NCI-H2081 (cell line): ENCODE measurements at places on chromosomes 7 and 10.

- no peak for DNase-seq
Measured at GRCh38 chr7:155721056-155721455, 76.6 kb downstream of the RBM33 start.

GRCh38 chr10:122549636-122550035 is 10.9 kb upstream of the DMBT1 start:
- DNase-seq: no peak

- DNase-seq: no peak
Measured at GRCh38 chr10:132841615-132841975, 55.6 kb upstream of the NKX6-2 start.

DNA sequence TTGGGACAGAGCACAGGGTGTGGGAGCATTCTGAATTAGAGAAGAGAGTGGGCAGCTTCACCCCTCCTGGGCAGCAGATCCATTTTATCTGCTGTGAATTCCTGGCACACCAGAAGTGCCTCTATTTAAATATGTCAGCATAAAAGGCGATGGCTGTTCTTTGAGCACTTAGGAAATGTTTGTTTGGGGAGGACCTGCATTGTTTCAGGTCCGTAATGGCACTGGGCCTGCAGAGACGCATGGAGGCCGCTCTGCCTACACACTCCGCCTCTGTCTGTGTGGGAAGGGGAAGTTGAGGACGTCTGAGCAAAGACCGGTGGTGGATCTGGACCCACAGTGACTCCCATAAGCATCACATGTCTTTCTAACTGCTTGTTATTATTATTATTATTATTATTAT is 253.2 kb downstream of the CAMK1D start:
- peak; percentile 54 for DNase-seq

GRCh38 chr7:12607134-12607533 is 36.6 kb downstream of the SCIN start:
- peak; percentile 92 for DNase-seq

DNA sequence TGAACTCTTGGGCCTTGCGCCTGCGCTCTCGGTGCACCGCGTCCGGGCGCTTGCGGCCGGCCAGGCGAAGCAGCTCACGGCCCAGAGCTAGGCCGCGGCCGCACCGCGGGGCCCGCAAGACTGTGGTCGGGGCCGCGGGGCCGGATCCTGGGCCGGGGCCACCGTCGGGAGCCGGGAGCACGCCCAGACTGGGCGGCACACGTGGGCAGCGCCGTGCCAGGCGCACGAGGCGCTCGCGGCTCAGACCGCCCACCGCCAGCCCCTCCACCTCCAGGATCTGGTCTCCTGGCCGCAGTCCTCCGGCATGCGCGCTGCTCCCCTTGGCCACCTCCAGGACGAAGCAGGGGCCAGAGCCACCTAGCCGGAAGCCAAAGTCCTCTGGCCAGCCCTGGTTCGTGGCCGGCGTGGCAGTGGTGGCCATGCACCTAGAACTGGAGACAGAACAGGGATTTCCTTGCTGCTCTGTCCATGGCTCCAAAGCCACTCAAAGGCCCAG is at the start of gene GRID2IP:
Gene GRID2IP, minus strand, starts transcription at position 446 of the 496 bp plus-strand sequence. Its CDS starts 25 bp downstream, at position 421.
- no peak for DNase-seq

- DNase-seq: no peak
Measured at GRCh38 chr7:9645756-9646155, 1212.3 kb downstream of the NXPH1 start.

DNA sequence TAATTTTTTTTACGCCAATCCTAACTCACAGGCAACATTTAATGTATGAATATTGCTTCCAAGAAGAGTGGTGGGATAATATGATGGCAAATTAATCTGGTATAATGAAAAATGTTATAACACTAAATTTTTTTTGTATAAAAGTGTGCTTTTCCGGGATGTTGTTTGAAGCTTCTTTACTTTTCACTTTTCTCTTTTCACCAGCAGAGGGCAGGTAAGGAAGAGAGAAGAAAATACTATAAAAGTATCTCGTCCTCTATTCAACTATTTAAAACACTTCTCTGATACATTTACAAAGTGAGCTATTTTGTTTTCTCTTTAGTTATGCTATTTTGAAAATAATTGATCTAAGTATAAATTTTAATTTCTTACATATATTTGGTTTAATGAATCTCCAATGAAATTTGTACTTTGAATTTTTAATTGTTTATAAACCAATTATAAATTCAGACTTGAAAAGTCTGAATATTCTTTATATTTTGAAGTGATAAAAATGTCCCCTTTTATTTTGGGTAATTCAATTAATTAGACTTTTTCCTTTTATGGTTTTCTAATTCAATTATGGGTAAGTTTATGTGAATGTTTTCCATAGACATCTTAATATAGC is 20.7 kb upstream of the CFTR start:
- DNase-seq: no peak

DNA sequence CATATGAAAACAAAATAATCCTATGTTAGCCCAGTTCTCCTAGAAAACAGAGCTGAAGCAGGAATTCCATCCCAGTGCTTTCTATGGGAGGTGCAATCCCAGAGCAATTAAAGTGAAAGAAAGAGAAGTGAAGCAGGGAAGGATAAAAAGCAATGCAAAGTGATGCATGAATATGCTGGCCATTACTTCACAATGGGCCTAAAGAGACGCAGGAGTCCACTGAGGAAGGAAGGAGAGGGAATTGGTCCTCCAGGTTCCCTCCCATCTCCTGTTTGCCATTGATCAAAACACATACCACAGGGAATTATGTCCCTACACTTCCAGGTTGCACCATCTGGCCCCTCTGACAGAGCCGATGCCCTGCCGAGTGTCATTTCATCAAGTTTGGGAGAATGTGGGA is 392.2 kb upstream of the NFE2L3 start:
- no peak for DNase-seq

GRCh38 chr10:1048349-1048731 is 579 bp downstream of the IDI1 start:
- DNase-seq: no peak

- no peak for DNase-seq
Measured at GRCh38 chr10:122854648-122855047, 9.0 kb upstream of the CUZD1 start.

GRCh38 chr7:99667179-99667578 is 12.6 kb downstream of the CYP3A5 start:
- DNase-seq: no peak

- DNase-seq: no peak
Measured at GRCh38 chr10:113663908-113664307, at the start of gene NRAP. Gene NRAP, minus strand, starts transcription at chr10:113664041. Its CDS starts 159 bp downstream, at chr10:113663882.

DNA sequence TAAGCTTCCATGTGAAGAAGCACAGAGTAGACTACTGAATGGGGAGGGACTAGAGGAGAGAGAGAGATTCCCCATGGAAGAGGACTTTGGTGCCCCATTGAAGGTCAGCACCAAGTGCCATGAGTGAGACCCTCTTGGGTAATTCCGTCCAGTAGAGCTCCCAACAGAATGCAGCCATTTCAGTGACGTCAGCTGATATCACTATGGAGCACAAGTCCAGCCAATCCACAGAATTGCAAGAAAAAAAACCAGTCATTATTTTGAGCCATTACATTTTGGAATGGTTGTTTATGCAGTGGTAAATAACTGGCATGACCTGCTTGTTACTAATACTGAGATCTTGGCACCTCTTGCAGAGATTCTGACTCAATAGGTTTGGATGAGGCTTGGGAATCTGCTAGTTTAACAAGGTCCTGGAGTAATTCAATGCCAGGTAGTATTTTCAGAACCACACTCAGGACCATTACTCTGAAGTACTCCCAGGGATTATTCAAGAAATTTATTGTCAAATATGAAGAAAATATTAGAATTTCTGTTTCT is 52.6 kb upstream of the SP8 start:
- no peak for DNase-seq

GRCh38 chr10:125878957-125879835 is 1.9 kb downstream of the DHX32 start:
- no peak for DNase-seq

DNA sequence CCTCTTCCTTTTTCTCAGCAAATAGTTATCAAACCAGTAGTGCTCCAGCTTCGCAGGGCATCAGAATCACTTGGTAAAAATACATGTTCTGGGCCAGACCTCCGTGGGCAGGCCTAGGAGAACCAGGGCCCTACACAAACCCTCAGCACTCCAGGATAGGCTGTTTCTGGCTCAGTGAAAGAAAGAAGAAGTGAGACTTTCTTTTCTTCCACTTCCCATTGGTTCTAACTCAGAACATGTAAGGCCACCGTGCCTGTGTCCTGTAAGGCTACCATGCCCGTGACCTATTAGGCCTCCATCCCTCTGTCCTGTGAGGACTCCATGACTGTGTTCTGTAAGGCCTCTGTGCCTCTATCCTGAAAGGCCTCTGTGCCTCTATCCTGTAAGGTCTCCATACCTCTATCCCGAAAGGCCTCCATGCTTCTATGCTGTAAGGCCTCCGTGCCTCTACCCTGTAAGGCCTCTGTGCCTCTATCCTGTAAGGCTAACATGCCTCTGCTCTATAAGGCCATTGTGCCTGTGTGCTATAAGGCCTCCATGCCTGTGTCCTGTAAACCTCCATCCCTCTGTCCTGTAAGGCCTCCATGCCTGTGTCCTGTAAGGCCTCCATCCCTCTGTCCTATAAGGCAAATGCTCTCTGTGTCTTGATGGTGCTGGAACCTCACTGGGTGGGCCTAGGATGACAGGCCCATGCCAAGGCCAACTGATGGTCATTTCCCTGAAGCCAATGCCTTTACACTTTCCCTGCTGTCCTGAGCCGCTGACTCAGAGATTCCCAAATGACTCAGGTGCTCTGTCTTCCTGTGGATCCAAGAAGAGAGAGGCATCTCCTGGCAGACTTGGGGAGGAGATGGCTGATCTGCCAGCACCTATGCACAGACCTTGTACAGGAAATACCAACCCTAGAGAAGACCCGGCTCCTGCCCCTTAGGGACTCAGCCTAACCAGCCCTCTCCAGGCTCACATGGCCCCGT is 96.6 kb upstream of the CACUL1 start:
- no peak for DNase-seq

GRCh38 chr10:129498680-129499079 is 31.6 kb downstream of the MGMT start:
- no peak for DNase-seq

GRCh38 chr10:79256264-79256806 is 90.9 kb upstream of the PPIF start:
- DNase-seq: no peak

DNA sequence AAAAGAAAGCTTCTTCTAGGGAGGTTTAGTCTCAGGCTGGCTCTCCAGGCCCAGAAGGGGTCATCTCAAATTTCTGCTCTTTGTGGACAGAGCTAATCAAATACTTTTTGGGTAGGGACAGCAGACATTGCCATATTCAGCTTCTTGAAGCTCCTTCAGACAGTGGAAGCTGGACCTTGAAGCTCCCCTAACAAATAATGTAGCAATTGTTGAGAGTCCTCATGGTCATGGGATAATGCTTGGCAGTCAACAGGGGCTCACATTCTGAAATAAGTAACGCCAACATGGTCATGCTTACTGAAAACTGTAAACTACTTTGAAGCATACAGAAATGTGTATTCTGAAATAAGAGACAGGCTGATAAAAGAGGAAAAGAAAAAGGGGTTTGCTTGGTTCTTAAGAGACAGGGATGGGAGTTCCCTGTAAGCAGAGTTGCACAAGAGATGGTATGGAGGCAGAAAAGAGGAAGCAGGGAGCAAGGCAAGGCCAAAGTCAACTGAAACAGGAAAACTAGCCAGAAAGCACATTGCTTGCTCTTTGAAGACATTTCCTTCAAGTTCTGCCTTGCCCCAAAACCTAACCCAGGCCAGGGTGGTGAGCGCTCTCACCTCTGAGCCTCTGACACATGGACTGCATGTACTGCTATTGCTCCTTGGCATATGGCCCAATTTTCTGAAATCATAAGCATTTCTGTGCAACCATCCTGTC is 53.1 kb upstream of the KMT2E start:
- DNase-seq: no peak

GRCh38 chr7:95608359-95609173 is 12.2 kb upstream of the PDK4 start:
- no peak for DNase-seq

DNA sequence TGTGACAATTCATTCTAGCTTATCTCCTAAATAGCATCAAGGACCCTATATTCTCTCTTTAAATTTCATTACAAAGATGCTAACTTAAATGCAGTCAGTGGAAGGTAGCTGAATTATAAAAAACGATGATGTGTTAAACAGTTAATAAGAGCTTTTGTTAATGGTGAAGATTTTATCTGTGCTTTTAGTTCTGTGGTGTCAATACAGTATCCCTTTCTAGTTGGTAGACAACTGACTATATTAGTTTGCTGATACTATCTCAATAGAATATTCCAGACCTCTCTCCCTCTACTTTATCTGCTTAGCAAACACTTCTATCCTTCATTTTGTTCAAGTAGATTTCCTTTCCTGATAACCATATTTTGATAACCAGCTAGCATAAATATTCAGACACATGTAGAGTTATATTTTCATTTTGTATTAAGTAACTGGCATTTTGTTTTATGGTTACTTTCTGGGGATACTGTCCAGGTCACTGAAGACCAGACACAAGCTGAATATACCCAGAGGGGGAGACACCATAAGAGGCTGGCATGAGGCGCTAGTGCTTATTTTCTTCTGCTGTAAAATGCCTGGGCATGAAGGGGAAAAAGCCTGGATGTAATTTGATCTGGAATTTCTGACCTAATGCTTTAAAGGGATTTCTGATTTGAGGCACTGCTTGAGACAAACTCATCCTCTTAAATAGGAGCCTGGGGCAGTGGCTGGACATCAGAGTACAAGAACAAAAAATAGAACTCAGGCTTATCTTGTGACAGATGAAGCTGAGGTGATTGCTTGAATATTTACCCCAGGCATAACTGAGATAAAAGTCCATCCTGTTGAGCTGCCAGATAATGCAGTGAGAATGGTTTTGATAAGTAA is 197.5 kb downstream of the MALRD1 start:
- no peak for DNase-seq
